ENCODE measurements at places on chromosomes 7 and 10.

DNA sequence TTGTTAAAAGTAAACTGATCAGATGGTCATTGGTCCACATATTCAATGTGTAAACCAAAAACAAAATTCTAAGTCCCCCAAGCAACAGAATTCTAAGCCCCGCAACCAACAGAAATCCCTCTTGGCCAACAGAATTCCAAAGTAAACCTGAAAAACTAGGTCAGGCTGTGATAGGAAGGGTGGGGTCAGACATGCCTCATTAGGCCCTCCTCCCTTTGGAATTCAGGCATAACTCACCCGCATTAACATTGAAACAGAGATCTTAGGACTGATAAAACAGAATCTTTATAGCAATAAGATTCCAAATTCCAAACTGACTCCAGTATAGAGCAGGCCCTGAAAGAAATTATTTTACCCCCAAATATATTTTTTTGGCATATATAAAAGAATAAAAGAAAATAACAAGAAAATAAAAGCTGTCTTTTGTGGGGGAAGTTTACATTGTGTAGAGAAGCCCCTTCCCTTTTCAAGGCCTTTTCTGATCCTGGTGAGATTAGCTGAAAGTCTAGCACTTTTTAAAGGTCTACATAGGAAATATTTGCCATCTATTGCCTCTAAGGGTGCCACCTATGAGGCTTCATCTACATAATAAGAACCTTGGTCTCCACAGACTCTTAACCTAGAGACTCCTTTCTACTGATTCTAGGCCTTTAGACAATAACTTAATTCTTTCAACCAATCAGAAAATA is 30.5 kb downstream of the GNAT3 start:
- DNase-seq = no peak

DNA sequence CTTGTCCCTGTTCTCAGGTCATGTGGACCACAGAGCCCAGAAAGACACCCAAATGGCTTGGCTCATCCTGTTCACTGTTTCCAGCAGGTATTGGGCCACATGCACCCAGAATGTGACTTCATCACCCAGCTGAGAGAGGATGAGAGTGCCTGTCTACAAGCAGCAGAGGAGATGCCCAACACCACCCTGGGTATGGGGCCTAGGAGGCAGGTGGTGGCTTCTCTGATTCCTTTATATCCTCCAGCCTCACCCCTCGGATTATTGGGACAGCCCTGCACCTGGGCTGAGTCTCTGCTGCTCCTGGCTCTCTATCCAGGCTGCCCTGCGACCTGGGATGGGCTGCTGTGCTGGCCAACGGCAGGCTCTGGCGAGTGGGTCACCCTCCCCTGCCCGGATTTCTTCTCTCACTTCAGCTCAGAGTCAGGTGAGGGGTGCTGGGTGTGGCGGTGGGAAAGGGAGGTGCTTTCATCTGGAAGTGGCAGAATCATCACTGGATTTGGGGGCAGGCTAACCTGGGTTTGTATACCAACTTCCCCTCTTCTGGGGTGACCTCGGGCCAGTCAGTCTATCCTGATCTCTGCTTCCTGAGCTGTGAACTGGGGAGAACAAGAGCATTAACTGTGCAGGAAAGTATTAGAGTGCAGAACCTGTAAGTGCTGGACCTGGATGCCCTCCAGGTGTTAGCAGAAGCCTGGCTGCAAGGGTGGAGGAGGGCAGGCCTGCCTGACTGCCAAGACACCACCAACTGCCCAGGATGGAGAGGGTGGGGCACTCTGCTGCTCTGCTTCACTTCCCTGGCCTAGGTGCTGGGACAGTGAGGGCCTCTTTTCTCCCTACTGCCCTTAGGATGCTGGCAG is 5.2 kb downstream of the GHRHR start:
- DNase-seq = no peak

GRCh38 chr10:23205972-23206642 is 14.0 kb downstream of the PTF1A start:
- no peak for DNase-seq

GRCh38 chr7:18471476-18472160 is 23.9 kb upstream of the HDAC9 start:
- no peak for DNase-seq

DNA sequence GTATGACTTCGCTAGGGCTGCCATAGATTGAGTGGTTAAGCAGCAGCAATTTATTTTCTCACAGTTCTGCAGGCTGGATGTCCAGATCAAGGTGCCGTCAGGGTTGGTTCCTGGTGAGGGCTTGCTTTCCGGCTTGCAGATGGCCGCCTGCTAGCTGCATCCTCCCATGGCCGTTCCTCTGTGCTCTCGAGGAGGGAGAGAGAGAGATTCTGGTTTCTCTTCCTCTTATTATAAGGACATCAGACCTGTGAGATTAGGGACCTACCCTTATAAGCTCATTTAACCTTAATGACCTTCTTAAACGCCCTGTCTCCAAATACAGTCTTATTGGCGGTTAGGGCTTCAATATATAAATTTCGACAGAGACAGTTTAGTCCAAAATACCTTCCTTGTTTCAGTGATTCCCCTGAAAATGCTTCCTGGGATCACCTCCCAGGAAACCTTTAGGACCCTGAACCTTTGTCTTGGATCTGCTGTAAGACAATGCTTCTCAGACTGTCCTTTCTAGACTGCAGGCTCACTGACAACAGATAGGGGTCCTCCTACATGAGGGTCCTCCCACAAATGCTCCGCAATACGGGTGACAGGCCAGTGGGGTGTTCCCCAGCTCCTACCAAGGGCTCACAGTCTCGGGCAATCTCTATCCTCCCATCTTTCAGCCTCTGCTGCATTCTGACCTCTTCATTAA is 82.5 kb upstream of the BAIAP2L1 start:
- DNase-seq = no peak

GRCh38 chr7:47812429-47813136 is 135.7 kb downstream of the PKD1L1 start:
- peak; percentile 55 for DNase-seq

GRCh38 chr7:43782768-43783555 is 24.5 kb downstream of the BLVRA start:
- DNase-seq = no peak

DNA sequence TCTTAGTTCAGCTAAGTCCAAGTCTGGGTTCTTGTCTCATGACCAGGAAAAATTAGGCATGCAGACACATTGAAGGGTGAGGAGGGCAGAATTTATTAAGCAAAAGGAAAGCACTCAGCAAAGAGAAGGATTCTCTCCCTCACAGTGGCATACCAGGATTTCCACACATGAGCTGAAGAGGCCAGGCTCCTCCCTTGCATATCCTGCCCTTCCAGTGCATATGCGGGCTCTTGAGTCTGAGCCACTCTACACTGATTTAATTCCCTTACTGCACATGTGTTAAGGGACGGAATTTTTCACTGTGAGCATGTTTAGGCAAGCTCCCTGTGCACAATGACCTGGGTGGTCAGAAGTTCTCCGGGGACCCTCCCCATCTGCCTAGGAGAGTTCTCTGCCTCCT is 652.7 kb upstream of the POM121L12 start:
- DNase-seq = no peak

GRCh38 chr7:50363327-50364060 is 59.0 kb downstream of the IKZF1 start:
- DNase-seq = no peak

DNA sequence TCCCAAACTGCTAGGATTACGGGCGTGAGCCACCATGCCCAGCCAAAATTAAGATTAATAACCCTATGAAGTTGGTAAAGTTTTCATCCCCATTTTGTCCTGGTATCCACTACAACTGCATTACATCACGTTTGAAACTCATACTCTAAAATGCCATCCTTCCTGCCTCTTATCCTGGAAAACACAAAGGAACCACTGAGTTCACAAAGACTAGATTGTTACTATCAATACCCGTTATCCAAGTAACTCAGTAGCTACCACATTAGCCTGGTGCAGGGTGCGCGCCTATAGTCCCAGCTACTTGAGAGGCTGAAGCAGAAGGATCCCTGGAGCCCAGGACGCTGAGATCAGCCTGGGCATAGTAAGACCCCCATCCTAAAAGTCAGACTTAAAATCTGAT is 63.5 kb upstream of the ANAPC16 start:
- peak; percentile 49 for DNase-seq

DNA sequence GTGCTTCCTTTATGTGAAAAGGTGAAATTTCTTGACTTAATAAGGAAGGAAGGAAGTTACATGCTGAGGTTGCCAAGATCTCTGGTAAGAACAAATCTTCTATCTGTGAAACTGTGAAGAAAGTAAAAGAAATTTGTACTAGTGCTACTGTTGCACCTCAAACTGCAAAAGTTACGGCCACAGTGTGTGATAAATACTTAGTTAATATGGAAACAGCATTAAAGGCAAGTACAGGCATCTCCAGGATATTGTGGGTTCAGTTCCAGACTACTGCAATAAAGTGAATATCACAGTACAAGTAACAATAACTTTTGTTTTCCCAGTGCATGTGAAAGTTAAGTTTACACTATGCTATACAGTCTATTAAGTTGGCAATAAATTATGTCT is 22.8 kb upstream of the ZNF282 start:
- no peak for DNase-seq

- DNase-seq = no peak
Observed at GRCh38 chr10:89162596-89162995, 44.5 kb downstream of the CH25H start.
